ENCODE measurements at places on chromosomes 5 and 9.

GRCh38 chr5:84213861-84214260, 170.8 kb downstream of the EDIL3 start:
- no peak for DNase-seq

DNA sequence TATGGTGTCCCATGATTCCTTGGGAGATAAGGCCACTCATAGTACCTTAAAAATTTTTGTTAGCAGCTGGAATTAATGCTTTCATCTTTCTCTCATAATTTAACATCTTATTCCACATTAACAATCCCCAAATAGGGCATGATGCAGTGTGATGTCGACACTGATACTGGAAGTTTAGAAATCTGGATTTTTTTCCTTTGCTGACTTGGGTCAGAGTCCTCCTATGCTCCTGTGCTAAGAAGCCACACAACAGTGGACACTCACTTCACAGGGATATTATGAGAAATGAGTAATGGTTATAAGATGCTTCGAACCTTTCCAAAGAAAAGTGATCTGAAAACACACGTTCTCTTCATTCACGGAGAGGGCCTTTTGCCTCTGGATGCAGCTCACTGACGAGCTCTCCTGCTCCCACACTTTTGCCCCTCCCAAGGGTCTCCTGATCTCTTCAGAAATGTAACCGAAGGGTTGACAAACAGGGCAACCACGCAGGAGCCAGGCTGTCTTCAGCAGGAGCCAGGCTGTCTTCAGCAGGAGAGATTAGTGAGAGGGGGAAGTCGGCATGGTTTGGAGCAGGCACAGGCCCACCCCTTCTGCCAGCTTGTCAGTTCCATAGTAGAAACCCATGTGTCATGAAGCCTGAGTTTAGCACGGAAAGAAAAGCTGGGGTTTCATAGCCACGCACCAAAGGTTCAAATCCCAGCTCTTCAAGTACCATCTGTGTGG, 247.8 kb downstream of the AOPEP start:
- no peak for DNase-seq

DNA sequence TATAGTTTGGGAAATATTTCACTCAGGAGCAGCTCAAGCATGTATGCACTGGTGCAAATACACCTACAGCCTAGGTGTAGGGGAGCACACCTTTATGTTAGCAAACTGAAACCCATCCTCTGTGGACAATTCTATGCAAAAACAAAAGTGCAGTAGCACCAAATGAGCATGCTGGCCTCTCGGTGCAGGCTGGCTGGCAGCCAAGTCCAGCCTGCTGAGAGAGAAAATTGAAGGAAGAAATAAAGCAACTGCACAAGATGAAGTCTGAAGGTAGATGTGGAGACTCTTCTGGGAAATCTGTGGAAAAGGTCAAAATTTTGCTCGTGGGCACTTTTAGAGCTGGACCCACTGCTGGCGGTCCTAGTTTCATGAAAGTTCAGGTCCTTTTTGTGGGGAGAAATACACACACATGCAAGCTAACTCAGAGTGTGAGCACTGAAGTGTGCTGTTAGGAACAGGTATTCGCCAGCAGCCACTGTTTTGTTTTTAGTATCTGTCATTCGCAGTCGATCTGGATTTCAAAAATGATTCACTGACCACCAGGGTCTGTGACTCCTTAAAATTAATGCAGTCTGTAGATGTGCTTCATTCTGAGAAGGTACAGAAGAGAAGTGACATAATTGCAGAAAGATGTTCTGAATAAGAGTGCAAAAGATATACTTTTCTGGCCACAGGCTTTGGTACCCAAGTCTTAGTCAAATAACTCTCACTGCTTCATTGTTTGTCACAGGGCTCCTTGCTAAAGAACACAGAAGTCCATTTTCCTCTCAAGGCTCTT, 281.7 kb downstream of the PARP8 start:
- DNase-seq: no peak

- DNase-seq: no peak
Measured at GRCh38 chr9:17628624-17629023, 49.8 kb downstream of the SH3GL2 start.

DNA sequence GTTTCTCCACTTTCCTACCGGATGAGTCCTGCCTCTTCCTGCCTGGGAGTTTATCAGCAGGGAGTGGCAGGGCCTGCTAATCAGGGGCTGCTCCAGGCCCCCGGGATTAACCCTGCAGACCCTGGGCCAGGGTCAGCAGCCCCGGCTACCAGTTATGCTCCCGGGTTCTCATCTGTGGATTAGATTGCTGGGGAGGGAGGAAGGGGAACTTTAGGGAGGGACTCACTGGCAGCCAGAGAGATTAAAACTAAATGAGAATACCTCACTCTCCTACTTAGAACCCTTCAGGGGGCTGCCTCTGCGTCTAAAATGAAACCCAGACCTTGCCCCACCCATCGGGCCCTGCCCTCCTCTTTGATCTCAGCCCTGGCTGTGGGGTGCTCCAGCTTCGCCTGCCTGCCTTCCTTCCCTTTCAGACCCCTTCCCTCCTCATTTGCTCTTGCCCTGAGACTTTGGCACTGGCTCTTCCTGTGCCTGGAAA, 130.5 kb upstream of the HAND1 start:
- DNase-seq: no peak

DNA sequence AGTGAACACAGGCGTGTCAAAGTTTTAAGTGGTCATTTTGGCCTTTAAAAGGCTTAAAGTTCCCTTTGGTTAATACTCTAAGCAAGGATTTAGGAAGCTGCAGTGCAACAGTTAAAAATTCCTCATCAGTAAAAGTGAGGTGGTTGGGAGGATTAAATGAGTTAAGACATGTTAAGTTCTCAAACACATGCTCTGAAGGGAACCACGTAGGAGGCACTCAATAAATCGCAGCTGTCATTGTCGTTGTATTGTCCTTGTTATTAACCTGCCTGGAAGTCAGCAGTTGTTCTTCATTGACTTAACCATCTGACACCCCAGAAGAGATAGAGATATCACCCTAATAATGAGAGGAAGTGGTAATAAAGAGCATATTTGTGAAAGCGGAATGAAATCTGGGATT, 247.5 kb downstream of the MARCHF11 start:
- DNase-seq: no peak

- no peak for DNase-seq
Measured at GRCh38 chr5:135232958-135233357, 166.1 kb downstream of the MACROH2A1 start.

DNA sequence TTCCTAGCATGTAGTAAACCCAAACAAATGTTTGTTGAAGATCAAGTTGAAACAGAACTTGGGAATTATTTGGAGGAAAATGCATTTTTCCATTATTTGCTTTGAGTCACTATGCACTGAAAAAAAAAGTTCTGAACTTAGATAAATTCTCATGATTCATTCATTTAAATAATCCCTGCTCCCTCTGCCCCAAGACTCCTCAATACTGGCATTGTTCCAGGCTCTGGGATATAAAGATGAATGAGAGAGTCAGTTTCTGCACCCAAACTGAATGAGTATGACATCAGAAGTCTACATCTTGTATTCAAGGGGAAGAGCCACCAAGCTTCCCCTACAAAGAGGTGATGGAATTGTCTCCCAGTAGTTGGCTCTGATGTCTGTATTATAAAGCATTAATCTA, 123.9 kb downstream of the SEC61B start:
- no peak for DNase-seq

Measured in MV-4-11 (cell line).